ENCODE measurements at places on chromosomes 1 and 21.
A peak's percentile ranks its signal among the peaks of the same experiment; 100 is the strongest.

GRCh38 chr1:234065794-234066447 is 161.4 kb downstream of the SLC35F3 start:
- DNase-seq: peak; percentile 79

- DNase-seq: no peak
Measured at GRCh38 chr1:212531796-212532195, 76.8 kb upstream of the ATF3 start.

DNA sequence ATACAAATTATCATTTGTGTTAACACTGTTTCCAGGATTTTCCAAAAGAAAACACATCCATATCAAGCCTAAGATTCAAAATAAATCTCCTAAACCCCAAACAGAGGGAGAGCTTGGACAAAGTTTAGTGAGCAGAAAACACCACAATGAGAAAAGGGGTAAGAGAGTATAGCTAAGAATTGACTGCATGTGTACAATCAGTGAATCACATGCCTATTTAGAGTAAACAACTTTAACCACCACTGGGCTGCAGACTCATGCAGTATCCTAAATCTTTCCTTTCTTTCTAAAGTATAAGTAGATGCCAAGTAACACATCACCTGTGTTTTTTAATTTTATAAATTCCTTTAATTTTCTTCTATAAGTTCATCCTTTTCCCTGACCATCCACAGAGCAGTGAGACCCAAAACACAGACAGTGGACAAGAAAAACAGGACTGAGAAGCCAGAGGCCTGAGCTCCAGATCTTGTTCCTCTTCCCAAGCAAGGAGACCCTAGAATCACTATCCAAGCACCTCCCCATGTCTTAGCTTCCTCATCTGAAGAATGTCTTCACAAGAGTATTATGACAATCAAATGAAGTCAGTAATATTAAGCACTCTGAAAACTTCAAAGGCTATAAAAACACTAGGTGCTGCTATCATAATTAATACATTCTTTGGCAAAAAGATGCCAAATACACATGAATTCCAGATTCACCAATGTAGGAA is 93.1 kb downstream of the VAV3 start:
- DNase-seq: no peak

DNA sequence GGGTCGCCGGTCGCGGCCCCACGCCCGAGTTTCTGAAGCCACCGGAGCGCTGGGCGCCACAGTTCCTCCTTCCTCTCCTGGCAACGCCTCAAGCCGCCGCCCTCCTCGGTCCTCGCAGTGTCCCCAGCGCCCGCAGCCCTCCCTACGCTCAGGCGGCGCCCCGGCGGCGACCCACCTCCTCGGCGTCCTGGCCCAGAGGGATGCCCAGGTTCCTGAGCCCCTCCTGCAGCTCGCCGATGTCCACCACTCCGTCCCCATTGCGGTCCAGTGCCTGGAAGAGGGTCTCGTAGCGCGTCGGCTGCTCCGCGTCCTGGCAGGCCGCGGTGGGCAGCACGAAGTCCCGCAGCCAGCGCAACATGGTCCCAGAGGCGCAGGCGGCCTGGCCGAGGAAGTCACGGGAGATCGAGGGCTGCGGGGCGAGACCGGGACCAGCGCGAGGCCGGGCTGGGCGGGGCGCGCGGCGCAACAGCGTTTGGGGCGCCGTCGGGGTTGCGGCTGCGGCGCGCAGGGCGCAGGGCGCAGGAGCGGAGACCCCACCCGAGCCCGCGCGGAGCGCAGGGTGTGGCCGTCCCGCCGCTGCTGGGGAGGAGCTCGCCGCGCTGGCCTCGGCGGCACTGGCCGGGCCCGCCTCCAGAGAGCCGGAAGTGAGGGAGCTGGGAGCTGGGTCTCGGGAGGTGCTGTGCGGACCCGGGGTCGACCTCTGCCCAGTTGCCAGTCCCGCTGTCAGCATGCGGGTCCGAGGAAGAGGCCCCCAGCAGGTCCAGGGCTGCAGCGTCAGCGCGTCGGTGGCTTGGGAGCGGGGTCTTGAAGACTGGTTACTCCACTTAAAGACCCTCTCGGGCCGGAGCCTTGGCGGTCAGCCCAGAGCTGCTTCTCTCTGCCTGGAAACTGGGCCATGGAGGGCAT is at the start of gene SLC25A24:
Gene SLC25A24, minus strand, starts transcription at position 563 of the 906 bp plus-strand sequence. Its CDS starts 205 bp downstream, at position 358.
- peak; percentile 81 for DNase-seq

- no peak for DNase-seq
Measured at GRCh38 chr21:42276076-42276475, 39.1 kb downstream of the TFF3 start.

- peak; percentile 35 for DNase-seq
Measured at GRCh38 chr1:110634455-110635311, 28.5 kb upstream of the KCNA2 start.

- no peak for DNase-seq
Measured at GRCh38 chr1:172251486-172251885, 169.0 kb upstream of the C1orf105 start.

DNA sequence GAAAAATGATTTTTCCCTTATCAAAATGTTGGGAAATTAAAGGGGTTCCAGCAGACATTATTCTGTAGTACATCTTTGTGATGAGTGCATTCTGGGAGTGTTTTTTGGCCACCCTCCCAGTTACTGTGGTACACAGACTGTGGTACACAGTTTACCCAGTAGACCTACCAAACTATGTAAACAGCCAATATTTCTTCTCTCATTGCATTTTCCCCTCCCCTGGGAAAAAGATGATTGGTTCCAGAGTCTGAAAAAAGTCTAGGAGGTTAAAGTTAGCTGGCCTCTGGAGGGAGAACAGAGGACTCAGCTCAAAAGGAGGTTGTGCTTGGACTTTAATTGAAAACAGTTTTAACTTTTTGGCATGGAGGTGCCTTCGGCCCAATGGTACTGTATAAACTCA is 42.5 kb downstream of the PGM1 start:
- DNase-seq: no peak

- DNase-seq: no peak
Measured at GRCh38 chr1:204390751-204391466, 20.7 kb downstream of the PPP1R15B start.

GRCh38 chr21:45255381-45256020 is 32.2 kb downstream of the POFUT2 start:
- peak; percentile 39 for DNase-seq
